ENCODE measurements at places on chromosomes 5 and 9. TPM values are rescaled to one million over a fixed set of nuclear protein-coding genes. Genes with fewer than 3 reads are reported as not detected.

FBP1 gene
- polyA plus RNA-seq = not detected

DNA sequence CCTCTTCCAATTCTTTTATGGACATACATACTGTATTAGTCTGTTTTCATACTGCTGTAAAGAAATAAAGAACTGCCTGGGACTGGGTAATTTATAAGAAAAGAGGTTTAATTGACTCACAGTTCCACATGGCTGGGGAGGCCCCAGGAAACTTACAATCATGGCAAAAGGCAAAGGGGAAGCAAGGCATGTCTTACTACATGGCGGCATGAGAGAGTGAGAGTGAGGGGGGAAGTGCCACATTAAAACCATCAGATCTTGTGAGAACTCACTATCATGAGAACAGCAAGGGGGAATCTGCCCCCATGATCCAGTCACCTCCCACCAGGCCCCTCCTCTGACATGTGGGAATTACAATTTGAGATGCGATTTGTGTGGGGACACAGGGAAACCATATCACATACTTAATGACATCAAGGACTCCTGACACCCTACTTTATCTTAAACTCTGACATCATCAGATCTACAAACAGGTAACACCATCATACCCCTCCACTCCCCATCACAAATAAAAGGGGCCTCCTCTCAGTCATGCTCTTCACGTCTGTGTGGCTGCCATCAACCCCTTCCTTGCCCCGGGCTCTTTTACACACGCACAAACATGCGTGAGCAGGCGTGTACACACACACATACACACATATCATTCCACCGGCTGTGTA lies 9.7 kb downstream of the ANKRD33B start:
- H3K27ac ChIP-seq = no peak overlapping the region
- no peak overlapping the region for H3K4me3 ChIP-seq
- no peaks in the 10 kb centered on the region for H3K36me3 ChIP-seq
- H3K4me1 ChIP-seq = peaks cover 10% of the 10 kb centered on the region
- no peaks in the 10 kb centered on the region for H3K27me3 ChIP-seq

- H3K27ac ChIP-seq = no peak overlapping the region
- no peaks in the 10 kb centered on the region for H3K36me3 ChIP-seq
- H3K4me3 ChIP-seq = no peak overlapping the region
- DNase-seq = no peak
- no peaks in the 10 kb centered on the region for H3K4me1 ChIP-seq
Observed at GRCh38 chr9:95363051-95363841, 45.7 kb upstream of the FANCC start.

- peak; percentile 4 for DNase-seq
- no peak overlapping the region for H3K4me3 ChIP-seq
- H3K4me1 ChIP-seq = no peaks in the 10 kb centered on the region
- no peaks in the 10 kb centered on the region for H3K36me3 ChIP-seq
- H3K27me3 ChIP-seq = no peaks in the 10 kb centered on the region
- no peak overlapping the region for H3K27ac ChIP-seq
Observed at GRCh38 chr9:104177003-104177611, 83.0 kb downstream of the SMC2 start.

- no peaks in the 10 kb centered on the region for H3K27me3 ChIP-seq
- H3K27ac ChIP-seq = no peak overlapping the region
- DNase-seq = peak; percentile 81
- H3K4me1 ChIP-seq = peaks cover 8% of the 10 kb centered on the region
- no peaks in the 10 kb centered on the region for H3K36me3 ChIP-seq
Observed at GRCh38 chr9:105142406-105143135, 101.9 kb upstream of the SLC44A1 start.
